ENCODE measurements at places on chromosomes 12 and 14. TPM values are rescaled to one million over a fixed set of nuclear protein-coding genes. Genes with fewer than 3 reads are reported as not detected.

Gene ZDHHC22
- 0.03 TPM for polyA plus RNA-seq

Gene ENDOU
- polyA plus RNA-seq: not detected

Gene CIT
- 5.7 TPM for polyA plus RNA-seq

Gene FITM1
- polyA plus RNA-seq: 0.12 TPM

Gene CAPZA3
- polyA plus RNA-seq: not detected

Gene CLECL1
- polyA plus RNA-seq: not detected

Gene CLEC1B
- not detected for polyA plus RNA-seq

Gene SDSL
- 33.7 TPM for polyA plus RNA-seq

Measured in SK-N-SH (cell line).